Spinal cord (tissue), 10 donors: ENCODE measurements at places on chromosomes 16 and 17. TPM values are rescaled to one million over a fixed set of nuclear protein-coding genes. Genes with fewer than 3 reads are reported as not detected.

The CES5A gene
- polyA plus RNA-seq: 0.52 TPM

The CSH2 gene
- 0.47 TPM for polyA plus RNA-seq

The ATP1B2 gene
- polyA plus RNA-seq: 301 TPM

The CALB2 gene
- 44.1 TPM for polyA plus RNA-seq

The GNGT2 gene
- 2.4 TPM for polyA plus RNA-seq

The JPT2 gene
- polyA plus RNA-seq: 39.7 TPM

The QRICH2 gene
- polyA plus RNA-seq: 14.6 TPM

The NPW gene
- polyA plus RNA-seq: 0.49 TPM

The KCTD11 gene
- 12.6 TPM for polyA plus RNA-seq

DNA sequence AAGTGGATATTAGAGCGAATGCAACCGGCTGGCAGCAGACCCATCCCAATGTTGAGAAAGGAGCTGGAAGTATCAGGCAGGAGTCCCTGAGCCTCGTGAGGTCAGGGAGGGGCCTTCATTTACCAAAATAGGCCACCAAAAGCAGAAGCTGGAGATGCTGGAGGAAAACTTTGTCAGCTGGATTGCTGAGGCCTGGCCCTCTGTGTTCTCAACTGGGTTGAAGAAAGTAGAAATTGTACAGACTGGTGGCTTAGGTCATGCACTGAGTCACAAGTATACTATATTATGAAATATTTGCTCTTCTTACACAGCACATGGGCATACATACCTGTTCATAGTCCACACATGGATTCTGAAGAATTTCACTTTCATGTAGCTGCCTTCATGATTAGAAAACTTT is 23.2 kb upstream of the TEKT3 start:
- no peak for DNase-seq

DNA sequence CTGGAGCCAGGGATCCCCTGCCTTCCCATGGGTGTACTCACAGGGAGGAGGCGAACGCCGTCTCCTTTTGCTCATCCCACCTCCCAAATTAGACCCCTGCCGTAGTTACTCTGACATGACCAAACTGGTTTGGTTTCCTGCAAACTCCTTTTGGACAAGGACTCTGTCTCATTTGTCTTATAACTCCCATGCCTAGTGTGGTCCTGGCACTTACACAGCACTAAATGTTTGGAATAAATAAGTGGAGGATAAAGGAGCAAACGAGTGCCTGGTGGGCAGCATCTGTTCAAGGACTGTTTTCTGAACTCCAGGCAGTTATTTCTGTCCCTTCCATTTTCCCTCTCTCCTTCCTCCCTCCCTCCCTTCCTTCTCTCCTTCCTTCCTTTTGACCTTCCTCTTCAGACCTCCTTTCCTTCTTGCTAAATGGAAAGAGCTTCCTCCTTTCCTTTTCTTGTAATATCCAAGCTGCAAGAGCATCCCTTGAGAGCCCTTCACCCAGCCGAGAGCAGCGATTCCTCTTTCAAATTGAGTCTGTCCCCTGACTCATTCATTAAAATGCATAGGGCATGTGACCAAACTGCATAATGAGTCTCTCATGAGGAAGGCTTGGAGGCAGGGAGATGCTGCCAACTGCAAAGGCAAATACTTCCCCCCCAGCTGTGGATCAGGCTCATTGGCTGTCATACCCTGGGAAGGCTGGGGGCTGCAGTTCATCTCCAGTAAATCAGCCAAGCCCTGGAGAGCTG is 36.8 kb downstream of the CHD9 start:
- peak; percentile 92 for DNase-seq

GRCh38 chr16:66175058-66175457 is 191.4 kb upstream of the CDH5 start:
- peak; percentile 33 for DNase-seq

GRCh38 chr16:7398536-7398935 is 65.9 kb downstream of the RBFOX1 start:
- DNase-seq: no peak

DNA sequence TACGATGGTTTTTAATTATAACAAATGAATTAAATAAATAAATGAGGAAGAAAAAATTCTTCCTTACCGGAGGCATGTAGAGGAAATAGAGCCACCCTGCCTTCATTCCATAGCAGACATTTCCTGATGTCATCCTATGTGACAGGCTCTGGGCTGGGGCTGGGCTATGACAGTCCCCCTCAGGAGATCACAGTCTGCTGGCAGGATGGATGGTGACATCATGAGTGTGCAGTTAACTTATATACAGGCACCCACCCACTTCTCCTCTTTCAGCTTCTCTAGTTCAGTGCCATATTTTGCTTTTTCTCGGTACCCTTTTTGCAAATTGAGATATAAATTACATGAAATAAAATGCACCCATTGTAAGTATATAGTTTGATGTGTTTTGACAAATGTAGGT is 6.4 kb upstream of the CMTM3 start:
- DNase-seq: no peak

- DNase-seq: peak; percentile 23
Observed at GRCh38 chr17:10549096-10549842, at the start of gene MYH2. Gene MYH2 (minus strand): TSS chr17:10549658. CDS start chr17:10547920, 1,738 bp downstream.

DNA sequence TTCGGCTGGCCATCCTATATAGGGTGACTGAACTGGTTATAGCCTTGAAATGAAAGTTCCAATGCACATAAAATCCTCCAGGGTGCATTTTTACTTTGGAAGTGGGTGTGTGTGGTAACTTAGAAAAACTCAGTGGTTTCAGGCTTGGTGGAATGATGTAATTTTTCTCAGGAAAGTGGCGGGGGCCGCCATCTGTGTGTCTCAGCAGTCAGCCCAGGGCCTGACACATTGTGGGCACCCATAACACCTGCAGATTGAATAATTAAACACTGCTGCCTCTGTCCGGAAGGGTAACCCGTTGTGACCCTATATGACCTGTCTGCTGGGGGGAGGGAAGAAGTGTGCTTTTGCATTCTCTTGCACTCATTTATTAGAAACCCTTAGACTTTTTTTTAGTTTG is 2.2 kb upstream of the PDP2 start:
- DNase-seq: no peak

DNA sequence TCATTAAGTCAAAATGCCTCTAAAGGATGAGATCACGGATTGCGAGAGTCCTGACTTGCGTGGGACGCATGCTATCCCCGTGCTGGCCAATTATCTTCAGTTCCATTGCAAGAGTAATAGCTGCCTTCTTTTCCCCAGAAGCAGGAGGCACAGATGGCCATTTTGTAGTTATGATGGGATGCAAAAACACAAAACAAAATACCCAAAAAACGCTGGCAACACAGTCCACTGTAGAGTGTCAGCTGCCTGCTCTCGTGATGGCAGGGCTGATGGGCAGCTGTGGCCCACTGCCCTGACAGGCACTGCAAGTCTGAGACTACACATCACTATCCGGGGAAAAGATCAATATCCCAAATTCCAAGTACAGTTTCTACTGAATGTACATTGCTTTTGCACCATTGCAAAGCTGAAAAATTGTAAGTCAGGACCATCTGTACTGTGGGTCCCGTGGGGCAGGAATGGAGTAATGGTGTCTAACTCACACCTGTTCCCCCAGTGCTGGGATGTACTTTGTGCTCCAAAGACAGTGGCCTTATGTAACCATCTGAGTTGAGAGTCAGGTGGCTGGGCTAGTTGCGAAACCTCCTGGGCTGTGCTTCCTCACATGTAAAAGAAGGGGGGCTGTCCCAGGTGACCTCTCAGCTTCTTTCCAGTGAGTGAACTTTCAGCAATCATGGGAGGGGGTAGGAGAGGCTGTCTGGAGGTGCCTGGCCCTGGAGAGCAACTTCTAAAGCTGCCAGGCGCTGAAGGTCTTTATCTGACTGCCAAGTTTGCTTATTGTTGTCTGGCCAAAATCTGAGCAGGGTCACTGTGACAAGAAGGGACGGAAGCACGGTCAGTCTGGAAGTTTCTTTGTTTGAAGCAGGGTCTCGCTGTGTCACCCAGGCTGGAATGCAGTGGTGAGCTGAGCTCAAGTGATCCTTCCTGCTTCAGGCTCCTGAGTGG is 4.7 kb downstream of the SLC47A1 start:
- DNase-seq: peak; percentile 70

GRCh38 chr16:67770346-67770991 is 35.9 kb downstream of the RANBP10 start:
- no peak for DNase-seq

GRCh38 chr17:61453566-61454380 is 1.6 kb downstream of the TBX4 start:
- peak; percentile 40 for DNase-seq

- no peak for DNase-seq
Observed at GRCh38 chr16:49499869-49500610, 126.4 kb downstream of the C16orf78 start.

- DNase-seq: no peak
Observed at GRCh38 chr16:82814059-82814458, 187.3 kb downstream of the CDH13 start.

DNA sequence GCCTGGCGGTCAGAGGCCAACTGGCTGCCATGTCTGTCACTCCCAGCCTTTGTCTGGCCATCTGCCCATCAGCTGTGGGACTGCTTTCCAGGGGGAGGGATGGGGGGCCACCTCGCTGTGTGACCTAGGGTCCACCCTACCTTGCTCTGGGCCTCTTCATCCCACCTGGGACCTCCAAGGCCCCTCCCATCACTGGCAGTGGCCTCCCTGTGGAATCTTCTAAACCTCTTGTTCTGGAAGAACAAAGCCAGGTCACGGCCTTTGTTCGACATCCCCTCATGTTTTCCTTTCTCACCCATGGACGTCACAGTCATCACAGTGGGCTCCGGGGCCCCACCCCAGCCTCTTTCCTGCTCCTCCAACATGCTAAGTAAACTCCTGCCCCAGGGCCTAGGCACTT is 24.0 kb downstream of the SPNS2 start:
- DNase-seq: no peak
